Activated naive CD8-positive, alpha-beta T cell treated with anti-CD3 and anti-CD28 coated beads, Interleukin-2, amount 50 U/mL, for 16 hours (primary cell): ENCODE measurements at places on chromosomes 12 and 14.
A peak's percentile ranks its signal among the peaks of the same experiment; 100 is the strongest.

GRCh38 chr12:27014859-27015729 is 910 bp upstream of the TM7SF3 start:
- DNase-seq, result no peak

DNA sequence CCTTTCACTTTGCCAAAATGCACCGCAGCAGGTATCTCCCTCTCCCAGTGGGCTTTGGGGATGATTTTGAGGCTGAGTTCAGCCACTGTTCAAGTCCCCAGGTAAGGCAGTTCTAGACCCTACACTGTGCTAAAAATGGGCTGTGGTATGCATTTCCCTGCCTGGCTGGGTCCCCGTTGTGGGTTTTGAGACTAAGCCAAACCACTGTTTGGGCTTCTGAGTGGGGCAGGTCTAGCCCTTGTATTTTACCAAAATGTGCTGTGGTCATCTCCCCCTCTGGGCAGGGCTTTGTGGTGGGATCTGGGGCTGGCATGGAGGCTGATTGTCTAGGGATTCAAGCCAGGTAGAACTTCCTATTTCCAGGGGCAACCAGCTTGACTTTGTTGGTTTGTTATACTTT is 13.6 kb upstream of the OR4Q3 start:
- DNase-seq, result no peak

GRCh38 chr12:31714406-31715271 is 14.2 kb downstream of the AMN1 start:
- no peak for DNase-seq

- DNase-seq, result no peak
These were observed 45.6 kb upstream of the SGPP1 start for GRCh38 chr14:63773504-63773903.

- DNase-seq, result no peak
These were observed 444.3 kb upstream of the RGS6 start for GRCh38 chr14:71487941-71488340.

GRCh38 chr12:123808167-123808566 is 46.1 kb downstream of the DNAH10 start:
- DNase-seq, result no peak

GRCh38 chr12:75390156-75390898 is 562 bp upstream of the GLIPR1L2 start:
- DNase-seq, result no peak

GRCh38 chr12:106299202-106299774 is 3.2 kb upstream of the TCP11L2 start:
- no peak for DNase-seq

DNA sequence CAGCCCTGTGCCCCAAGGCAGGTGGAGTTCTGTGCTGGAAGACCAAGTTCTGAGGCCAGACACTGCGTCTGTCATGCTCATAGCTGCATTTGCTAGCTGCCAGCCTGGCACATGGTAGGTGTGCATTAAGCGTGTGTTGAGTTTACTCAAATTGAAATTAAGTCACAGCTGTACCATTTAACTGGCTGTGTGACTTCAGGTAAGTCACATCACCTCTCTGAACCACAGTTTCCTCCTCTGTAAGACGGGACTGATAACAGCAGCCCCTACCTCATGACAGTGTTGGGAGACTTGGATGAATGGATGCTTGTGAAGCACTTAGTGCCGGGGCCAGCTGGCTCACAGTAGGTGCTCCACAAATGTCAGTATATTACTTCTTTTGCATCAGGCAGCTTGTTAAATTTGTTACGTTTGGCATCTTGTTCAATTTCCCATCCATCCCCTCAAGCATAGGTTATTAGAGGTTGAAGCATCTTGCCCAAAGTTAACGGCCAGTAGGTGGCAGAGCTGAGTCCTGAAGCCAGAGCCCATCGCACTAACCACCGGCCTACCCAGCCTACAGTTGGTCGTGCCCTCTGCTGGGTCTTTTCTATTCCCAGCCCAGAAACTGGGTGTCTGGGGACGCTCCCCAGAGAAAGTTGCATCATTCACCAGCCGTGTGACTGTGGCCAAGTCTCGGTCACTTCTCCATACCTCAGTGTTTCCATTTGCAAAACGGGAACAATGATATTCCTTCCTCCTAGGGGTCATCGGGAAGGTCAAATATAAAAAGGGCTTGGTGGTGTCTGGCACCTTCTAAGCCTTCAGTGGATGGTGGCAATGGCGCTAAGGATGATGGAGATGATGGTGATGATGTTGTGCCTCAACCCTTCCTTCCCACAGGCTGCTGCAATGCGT is 4.5 kb downstream of the DAO start:
- DNase-seq, result peak; percentile 26

GRCh38 chr14:58725871-58726270 is 88.1 kb downstream of the DACT1 start:
- no peak for DNase-seq

DNA sequence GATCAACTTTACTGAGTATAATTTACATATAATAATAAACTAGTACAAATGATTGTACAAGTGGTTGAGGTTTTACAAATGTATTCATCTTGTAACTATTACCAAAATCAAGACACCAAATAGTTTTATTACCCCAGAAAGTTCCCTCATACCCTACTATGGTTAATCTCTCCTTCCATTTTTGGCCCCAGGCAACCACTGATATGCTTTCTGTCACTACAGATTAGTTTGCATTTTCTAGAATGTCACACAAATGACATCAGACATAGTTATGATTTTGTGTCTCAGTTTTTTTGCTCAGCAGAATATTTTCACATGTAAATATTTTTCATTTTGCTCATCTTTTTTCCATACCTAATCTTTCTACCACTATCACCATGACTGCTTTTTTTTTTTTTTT is 49.1 kb downstream of the TMX1 start:
- DNase-seq, result no peak

DNA sequence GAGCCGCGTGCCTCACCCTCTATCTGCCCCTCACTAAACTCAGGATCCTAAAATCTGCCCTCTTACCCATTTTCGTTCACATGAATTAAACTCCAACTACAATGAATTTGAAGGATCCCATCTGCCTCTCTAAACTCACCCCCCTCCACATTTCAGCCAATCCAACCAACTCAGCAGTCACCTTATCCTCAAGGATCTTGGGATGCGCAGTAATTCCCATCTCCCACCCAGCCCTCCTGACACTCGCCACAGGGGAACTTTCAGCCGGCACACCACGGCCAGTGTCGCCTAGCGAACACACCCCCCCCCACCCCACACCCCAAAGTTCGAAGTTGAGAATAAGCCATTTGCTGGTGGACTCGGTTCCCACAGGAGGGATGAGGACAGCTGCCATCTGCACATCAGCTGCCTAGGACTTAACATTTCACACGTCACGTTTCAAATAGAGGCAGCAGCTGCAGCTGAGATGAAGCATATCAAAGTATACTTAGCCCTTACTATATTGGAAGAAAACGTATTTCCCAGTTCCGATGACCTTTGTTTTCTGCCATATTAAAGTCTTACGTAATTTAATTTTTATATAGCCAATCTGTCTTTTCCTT is 8.7 kb upstream of the SELPLG start:
- DNase-seq, result no peak

DNA sequence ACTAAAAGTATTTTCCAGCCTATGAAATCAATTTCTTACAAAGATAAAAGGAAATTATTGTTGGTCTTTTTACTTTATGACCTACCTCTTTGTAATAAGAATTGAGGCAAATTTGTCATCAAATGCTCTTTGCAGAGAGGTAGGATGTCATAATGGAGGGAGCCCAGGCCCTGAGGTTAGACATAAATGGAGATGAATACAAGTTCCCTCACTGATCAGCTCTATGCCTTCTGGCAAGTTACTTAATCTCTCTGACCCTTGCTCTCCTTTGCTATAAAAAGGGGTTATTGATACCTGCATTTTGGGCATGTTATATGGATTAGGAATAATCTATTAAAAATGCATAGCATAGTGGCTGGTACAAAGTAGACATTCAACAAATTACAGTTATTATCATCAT is 146.9 kb upstream of the KRR1 start:
- no peak for DNase-seq

DNA sequence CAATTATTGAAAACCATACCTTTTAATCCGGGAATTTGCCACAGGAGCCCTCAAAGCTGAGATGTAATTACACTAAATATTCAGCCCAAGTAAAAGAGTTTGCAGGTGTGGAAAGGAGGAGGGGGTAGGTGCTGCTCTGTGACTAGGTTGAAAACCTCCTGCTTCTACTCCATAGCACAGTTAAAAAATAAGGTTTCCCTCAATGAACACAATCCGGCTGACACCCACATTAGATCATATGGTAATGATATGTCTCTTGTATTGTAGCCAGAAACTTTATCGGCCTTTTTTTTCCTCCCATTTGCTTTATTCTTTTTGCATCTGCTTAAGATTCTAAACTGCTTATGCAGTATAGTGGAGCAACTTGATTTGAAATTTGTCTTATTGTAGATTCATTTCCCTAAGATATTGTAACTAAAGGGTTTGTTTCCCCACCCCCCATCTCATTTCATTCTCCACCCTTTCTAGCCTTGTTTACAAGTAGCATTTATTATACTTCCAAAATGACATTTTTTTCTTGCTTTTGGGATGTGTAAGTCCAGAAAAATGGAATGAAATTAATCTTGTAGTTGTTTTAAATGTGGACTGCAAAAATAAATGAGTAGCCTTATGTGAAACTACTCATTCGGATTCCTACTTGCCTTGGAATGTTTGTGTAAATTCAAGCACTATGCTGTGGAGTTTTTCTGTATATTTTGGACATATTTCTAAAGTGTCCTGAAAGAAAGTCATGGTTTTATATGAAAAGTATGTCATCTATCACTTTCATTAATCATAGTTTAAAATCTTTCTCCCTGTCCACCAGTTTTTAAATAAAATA is at the start of gene DCN:
Gene DCN (minus strand): TSS at position 182 of the 820 bp plus-strand sequence. CDS start 4,265 bp downstream, outside the sequence.
- no peak for DNase-seq

DNA sequence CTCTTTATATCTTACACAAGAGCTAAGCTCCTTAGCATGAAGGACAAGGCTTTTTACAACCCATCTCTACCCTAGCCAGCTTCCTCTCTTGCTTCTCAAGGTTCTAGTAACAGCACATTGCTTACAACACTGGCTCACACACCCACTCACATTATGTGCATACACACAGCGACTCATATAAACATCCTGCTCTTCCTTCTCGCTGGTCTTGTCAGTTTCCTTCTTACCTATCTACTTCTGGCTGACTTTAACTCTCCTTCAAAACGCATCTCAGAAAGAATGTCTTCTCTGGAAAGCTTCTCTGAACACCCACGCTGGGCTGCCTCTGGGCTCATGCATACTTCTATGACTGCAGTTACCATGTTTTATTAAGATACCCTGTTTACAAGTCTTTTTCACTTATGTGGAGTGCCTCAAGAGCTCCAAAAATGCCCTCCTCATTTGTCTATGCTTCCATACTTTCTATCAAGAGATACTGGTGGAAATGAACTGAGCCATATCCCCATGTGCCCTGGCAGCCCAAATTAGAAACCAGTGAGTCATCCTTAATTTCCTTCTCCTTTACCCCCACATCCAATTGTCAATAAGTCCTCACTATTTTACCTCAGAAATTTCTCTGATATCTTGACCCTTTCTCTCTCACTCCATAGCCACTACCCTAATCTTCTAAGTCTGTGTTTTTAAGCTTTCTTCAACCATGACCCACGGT is 126.9 kb upstream of the KRAS start:
- no peak for DNase-seq

DNA sequence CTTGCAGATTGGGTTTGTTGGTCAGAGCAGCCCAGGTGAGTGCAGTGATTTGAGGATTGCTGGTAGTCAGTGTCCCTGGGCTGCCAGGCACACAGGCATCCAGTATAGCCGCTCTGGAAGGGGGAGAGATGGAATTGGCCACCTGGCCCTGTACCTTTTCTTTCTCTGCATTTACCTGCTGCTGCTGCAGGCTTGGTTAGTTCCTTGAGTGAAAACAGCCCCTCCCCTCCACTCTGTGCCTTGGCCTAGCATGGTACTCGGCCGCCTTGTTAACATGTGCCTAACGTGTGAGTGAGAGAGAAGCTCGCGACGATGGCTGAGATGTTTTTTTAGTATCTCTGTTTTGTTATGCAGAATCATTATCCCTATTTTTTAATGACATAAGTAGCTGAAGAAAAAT is 49.3 kb upstream of the AMN start:
- no peak for DNase-seq
